ENCODE measurements at places on chromosomes 4 and X. TPM values are rescaled to one million over a fixed set of nuclear protein-coding genes. Genes with fewer than 3 reads are reported as not detected.

DNA sequence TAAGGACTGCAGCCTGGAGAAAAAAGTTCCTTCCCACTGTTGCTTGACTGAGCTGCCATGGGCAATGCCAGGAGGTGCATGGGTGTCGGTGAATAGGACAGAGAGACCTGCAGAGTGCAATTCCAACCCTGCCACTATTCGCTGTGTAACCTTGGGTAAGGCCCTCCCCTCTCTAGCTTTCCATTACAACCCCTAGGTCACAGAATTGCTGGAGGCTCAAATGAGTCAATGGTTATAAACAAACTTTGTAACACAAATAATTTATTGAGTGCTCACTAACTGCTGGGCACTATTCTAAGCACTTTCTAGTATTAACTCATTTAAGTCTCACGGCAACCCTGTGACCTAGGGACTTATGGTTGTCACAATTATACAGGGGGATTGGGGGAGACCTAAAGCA lies 37.8 kb downstream of the PJA1 start:
- no peaks in the 10 kb centered on the region for H3K27me3 ChIP-seq
- no peak overlapping the region for H3K4me3 ChIP-seq
- DNase-seq, result no peak
- H3K36me3 ChIP-seq, result no peaks in the 10 kb centered on the region

Gene BCOR
- 20.1 TPM for total RNA-seq

DNA sequence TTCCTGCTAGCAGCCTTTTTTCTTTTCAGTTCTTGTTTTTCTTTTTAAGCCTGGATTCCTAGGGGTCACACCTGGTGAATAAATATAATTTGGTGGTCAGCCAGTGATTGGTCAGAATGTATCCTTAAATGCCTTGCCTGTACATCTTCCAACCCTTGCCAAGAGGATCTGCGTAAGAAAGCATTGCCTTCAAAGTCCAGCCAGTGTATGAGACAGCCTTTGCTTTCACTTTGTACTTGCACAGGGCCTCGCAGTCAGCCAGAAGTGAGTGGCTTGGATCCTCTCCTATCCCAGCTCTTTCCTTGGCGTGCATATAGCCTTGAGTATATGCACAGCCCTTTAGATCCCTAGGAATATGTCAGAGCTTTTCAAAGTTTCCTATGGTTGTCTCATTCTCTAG lies 22.2 kb downstream of the KANTR start:
- no peaks in the 10 kb centered on the region for H3K4me1 ChIP-seq
- peaks cover 5% of the 10 kb centered on the region for H3K36me3 ChIP-seq
- no peak for DNase-seq
- H3K27me3 ChIP-seq, result no peaks in the 10 kb centered on the region
- H3K4me3 ChIP-seq, result no peak overlapping the region
- no peak overlapping the region for H3K27ac ChIP-seq

DNA sequence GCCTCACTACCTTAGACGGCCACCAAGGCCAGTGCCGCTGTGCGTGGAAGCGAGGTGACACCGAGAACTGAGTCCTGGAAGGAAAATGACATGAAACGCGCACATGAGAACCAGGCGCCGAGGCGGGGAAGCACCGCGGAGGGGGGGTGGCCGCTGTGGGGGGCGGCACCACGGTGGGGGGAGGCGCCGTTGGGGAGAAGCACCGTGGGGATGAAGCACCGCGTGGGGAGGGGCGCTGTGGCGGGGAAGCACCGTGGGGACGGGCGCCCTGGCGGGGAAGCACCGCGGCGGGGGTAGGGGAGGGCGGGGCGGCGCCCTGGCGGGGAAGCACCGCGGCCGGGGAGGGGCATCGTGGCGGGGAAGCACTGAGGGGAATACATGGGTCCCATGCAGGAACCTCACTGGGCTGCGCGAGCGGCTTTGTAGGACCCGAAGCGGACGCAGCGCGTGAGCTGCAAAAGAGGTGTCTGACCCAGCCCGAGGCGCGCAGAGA lies 28.0 kb downstream of the PPP2R3B start:
- H3K4me3 ChIP-seq, result no peak overlapping the region
- H3K27ac ChIP-seq, result no peak overlapping the region
- no peaks in the 10 kb centered on the region for H3K4me1 ChIP-seq
- DNase-seq, result no peak

- H3K27me3 ChIP-seq, result no peaks in the 10 kb centered on the region
- no peak overlapping the region for H3K27ac ChIP-seq
- H3K4me1 ChIP-seq, result no peaks in the 10 kb centered on the region
- no peak for DNase-seq
- no peak overlapping the region for H3K4me3 ChIP-seq
- no peaks in the 10 kb centered on the region for H3K36me3 ChIP-seq
Measured at GRCh38 chr4:176123710-176124407, 58.2 kb downstream of the WDR17 start.

DNA sequence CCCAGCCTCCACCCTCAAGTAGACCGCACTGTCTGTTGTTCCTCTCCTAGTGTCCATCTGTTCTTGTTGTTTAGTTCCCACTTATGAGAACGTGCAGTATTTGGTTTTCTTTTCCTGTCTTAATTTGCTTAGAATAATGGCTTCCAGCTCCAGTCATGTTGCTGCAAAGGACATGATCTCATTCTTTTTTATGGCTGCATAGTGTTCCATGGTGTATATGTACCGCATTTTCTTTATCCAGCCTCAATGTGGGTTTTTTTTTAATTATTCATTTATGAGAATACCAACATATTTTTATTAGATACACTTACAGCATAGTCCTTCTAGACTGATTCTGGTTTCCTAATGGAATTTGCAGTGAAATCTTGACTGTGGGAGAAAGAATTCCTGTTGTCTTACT lies 1.3 kb downstream of the VMA21 start:
- peaks cover 5% of the 10 kb centered on the region for H3K4me1 ChIP-seq
- DNase-seq, result no peak
- H3K36me3 ChIP-seq, result no peaks in the 10 kb centered on the region
- H3K4me3 ChIP-seq, result no peak overlapping the region
- H3K27ac ChIP-seq, result no peak overlapping the region

Gene LRIT3
- 0.20 TPM for total RNA-seq

DNA sequence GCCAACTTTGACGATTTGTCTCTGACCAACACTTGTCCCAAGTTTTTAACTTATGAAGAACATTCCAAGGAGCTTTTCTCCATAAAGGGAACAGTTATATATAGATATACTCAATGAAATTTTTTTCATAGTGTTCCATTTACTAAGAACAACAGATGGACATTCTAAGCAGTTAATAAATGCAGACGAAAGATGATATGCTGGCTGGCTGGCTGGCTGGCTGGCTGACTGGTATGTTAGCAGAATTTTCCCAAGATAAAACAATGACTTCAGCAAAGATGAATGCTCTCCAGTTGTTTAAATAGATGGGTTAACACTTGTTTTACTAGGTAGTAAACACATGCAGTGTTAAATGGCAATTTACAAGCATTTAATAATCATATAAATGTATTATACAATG lies 62.2 kb downstream of the SPANXN3 start:
- no peak overlapping the region for H3K27ac ChIP-seq
- no peaks in the 10 kb centered on the region for H3K4me1 ChIP-seq
- no peaks in the 10 kb centered on the region for H3K36me3 ChIP-seq
- H3K27me3 ChIP-seq, result no peaks in the 10 kb centered on the region

- H3K36me3 ChIP-seq, result no peaks in the 10 kb centered on the region
- no peak for DNase-seq
- no peak overlapping the region for H3K27ac ChIP-seq
- H3K4me1 ChIP-seq, result no peaks in the 10 kb centered on the region
- no peak overlapping the region for H3K4me3 ChIP-seq
Measured at GRCh38 chr4:31674313-31674947, 954.3 kb downstream of the PCDH7 start.

Gene SLC49A3
- total RNA-seq, result 16.7 TPM

- H3K27ac ChIP-seq, result peak overlapping the region; percentile 54
- no peak for DNase-seq
- H3K36me3 ChIP-seq, result no peaks in the 10 kb centered on the region
- H3K27me3 ChIP-seq, result no peaks in the 10 kb centered on the region
Measured at GRCh38 chrX:13647709-13648212, 5.2 kb upstream of the TCEANC start.

GRCh38 chr4:29853833-29854232 lies 866.3 kb upstream of the PCDH7 start:
- H3K27me3 ChIP-seq, result no peaks in the 10 kb centered on the region
- H3K36me3 ChIP-seq, result no peaks in the 10 kb centered on the region
- no peak for DNase-seq
- H3K4me3 ChIP-seq, result no peak overlapping the region
- no peak overlapping the region for H3K27ac ChIP-seq

Gene ENPEP
- total RNA-seq, result 10.6 TPM

Gene PAK3
- total RNA-seq, result 1.1 TPM

DNA sequence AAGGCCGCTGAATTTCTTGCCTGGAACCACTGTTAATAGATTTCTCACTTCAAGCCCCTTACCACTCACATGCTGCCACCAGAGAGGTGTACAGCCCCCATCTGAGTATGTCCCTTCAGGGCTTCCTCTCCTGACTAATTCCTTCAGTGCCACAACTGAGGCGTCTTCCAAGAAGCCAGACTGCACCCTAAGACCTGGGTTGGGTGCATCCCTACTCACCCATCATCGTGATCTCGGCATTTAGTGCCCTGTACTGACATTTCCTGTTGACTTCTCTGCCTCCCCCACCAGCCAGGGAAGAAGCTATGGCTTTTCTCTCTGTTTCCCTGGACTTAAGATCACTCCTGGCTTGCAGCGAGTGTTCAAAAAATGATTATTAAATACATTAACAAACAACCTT lies 40.4 kb upstream of the MAP3K15 start:
- H3K4me3 ChIP-seq, result no peak overlapping the region
- H3K27ac ChIP-seq, result no peak overlapping the region
- H3K4me1 ChIP-seq, result no peaks in the 10 kb centered on the region
- H3K27me3 ChIP-seq, result no peaks in the 10 kb centered on the region
- H3K36me3 ChIP-seq, result no peaks in the 10 kb centered on the region
- DNase-seq, result no peak
